ENCODE measurements at places on chromosomes 5 and 9.
A peak's percentile ranks its signal among the peaks of the same experiment; 100 is the strongest.

DNA sequence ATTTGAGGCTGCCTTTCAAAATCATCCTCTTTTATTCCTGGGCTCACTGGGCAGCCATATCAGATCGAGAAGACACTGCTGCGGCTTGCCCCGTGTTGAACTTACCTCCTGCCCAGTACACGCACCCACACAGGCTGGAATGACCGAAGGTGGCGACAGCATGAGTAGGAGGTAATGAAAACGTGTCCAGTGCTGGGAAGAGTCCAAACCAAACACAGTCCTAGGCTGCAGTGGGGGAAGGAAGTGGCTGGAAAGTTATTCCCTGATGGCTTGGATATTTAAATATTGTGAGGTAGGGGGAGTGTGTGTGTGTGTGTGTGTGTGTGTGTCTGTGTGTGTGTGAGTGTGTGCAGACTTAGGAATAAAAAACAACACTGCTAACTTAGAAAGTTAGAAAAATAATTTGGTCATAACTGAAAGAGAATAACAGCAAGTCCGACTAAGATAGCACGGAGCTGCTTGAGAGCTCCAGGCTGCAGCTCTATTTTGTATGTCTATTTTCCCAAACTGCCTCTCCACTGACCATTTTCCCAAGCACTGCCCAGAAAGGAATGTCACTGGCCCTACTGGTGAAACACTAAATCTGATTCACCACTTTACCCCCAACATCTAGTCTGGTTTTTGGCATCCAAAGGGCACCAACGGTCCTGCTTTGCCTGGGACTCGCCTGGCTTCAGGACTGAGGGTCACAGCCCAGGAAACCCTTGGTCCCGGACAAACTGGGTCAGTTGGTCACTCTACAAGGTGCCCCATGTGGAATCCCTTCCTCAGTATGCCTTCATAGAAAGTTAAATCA, 41.2 kb downstream of the ANKH start:
- no peak for DNase-seq

- peak; percentile 87 for DNase-seq
Observed at GRCh38 chr5:181191526-181192336, 13.3 kb downstream of the TRIM7 start.

- no peak for DNase-seq
Observed at GRCh38 chr9:37904445-37905130, 661 bp upstream of the SLC25A51 start.

DNA sequence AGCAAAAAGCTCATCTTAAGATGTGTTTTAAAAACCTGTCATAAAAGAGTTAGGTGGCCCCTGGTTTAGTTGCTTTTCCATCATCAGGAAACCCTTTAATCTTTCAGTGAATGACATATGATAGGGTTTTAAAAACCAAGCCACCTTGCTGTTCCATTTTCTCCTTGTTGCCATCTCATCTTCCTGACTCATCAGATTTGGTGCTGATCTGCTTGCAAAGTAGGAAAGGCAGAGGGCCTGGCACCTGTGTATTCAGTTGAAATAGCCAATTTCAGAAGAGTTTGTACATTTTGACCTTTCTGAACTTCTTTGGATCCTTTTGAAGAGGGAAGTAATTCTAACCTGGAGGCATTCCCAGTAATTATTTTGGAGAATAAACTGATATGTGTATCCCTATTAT, 272.7 kb downstream of the CD180 start:
- DNase-seq = no peak

DNA sequence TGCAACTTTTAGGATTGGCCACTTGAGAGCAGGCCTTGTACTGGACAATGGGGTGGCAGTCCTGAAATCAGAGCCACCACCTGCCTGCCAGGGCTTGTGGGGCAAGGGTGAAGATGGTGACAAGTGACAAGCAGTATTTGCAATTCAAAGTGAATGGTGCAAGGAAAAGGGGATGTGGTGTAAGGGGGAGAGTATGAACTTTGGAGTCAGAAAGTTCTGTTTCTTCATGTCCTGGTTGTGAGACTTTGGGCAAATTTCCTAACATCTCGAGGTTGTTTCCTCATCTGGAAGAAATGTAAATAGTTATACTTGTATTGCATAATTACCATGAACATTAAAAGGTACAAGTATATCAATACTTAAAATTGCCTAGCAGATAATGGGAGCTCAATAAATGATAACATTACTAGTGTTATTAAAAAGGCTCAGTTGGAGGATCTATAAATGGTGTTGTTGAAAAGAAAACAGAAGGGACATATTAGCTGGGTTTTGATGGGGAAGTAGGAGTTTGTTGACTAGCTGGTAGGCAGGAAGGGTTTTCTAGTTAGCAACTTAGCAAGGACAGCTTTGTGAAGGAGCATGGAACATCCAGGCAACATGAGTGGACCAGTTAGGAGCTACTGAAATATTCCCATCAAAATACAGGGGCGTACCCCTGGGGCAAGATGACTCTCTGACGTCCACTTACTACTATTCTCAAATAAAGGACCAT, 21.3 kb upstream of the MEGF9 start:
- no peak for DNase-seq

- no peak for DNase-seq
Observed at GRCh38 chr5:132022737-132023136, 11.3 kb upstream of the ACSL6 start.

- DNase-seq = no peak
Observed at GRCh38 chr5:133605323-133605722, 7.0 kb downstream of the FSTL4 start.

DNA sequence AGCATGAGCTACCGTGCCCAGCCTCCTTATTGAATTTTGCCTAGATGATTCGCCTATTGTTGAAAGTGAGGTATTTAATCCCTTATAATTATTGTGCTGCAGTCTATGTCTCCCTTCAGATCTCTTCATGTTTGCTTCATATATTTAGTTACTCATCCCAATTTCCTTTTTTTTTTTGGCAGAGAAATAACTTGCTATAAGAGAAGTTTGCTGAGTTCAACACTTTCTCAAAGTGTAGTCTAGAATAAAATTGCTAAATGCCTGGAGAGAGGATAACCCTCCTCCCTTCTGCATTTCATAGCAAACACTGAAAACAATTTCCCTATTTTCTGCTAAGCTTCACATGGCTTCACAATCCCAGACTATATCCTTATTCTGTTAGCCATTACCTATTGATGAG, 136.6 kb upstream of the CD180 start:
- no peak for DNase-seq

GRCh38 chr9:74942801-74943200, 9.9 kb downstream of the C9orf40 start:
- no peak for DNase-seq

- no peak for DNase-seq
Observed at GRCh38 chr5:6899221-6899620, 186.0 kb downstream of the TENT4A start.

DNA sequence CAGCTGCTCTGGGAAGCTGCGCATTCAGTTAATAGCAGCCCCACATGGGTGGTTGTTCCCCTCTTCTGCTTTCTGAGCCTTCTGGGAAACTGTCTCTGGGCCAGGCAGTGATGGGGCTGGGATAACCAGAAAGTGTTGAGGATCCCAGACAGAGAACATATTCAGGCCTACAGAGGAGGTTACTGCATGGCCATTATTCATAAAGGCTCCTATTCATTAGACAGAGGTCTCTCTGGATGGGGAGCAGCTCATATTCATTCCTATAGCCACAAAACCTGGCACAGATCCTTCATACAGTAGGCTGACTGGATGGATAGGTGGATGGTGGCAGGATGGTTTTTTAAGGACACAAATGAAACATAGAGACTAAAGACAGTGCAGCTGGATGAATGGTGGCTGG, 76.3 kb downstream of the HSPA4 start:
- DNase-seq = no peak

- DNase-seq = no peak
Observed at GRCh38 chr9:121943463-121943862, 149.6 kb downstream of the TTLL11 start.

DNA sequence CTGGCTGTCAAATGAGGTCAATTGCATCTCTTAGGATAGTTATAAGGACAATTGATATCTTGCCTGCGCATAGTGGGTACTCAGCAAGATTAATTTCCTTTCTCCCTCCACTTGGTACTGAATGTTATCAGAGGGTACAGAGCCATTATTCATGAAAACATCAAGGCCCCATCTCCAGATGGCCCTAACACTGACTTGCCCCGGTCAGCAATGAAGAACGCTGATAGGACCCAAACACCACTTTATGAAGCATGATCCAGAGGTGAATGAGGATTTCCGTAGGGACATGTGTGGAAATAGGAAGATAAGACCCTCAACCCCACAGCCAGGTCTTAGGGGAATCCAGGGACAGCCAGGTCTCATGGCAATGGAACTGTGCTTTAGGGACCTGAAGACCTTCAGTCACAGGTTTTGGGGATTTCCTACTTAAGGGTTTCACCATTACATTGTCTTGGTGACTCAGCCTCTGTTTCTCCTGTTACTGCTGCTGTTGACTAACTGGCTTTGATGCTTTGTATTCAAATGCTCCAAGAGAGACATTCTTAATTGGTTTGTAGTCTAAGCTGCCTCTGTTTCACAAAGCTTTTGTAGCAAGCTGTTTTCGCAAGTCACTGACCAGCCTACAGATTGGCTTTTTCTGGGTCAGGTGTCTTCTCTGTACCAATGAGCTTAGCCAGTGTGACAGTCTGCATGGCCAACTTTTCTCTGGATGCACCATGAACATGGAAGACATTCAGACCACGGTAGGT, 35.3 kb upstream of the IQGAP2 start:
- DNase-seq = no peak
